ENCODE measurements at places on chromosomes 6 and 20.

DNA sequence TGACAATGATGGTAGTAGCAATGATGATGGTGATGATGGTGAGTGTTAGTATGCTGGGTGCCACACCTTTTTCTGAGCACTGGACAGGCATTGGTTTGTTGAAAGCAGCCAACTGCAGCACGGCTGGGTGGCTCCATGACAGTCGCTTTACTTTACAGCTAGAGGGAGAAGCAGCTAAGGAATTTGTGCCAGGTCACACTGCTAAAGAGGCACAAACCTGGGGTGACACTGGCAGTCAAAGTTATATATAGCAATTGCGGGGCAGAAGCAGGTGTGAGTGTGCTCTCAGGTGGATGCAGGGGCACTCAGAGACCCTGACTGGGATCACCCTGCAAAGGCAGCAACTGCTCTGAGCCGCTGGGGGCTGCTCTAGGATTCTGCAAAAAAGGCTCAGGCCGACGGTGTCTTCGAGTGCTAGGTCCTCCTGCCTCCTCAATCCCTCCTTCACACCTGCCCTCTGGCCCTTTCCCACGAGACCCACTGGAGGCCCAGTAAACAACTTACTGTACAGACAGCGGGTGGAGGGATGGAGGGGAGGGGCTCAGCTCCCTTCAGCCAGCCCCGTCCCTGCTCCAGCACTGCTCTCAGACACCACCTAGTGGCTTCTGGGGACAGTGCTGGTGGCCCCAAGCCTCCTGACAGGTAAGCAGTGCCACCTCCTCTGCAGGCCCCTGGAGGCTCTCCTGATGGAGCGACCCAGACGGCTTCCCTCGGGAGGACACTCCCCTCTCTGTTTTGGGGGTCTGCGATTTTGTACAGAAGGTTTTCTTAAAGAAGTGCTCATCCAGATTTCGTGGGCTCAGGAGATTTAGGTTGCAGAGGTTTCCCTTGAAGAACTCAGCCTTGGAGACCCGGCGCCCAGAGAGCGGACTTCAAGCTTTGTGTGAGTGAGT, 4.4 kb upstream of the RPS21 start:
- peak; percentile 85 for DNase-seq

GRCh38 chr6:122753000-122753687, 26.4 kb upstream of the FABP7 start:
- no peak for DNase-seq

- DNase-seq: peak; percentile 99
Measured at GRCh38 chr6:140062043-140063020, 687.9 kb upstream of the CITED2 start.

DNA sequence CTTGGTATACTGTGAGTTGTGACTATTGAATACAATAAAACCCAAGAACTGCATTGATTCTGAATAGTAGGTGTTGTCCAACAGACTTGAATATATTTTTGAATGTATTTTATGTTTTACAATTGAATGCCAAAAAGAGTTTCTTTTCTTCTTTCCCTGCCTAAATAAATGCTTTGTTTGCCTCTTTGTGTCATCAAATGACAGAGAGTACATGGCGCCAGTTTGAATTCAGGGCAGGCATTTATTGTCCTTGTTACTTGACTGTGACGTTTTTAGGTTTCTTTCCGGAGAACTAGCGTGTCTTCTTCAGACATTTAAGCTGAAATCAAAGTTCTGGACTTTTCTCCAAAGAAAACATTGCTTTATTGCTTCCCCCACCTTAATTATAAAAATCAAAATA, 16.6 kb downstream of the KIF3B start:
- DNase-seq: no peak

GRCh38 chr6:17492350-17492749, 99.0 kb downstream of the CAP2 start:
- no peak for DNase-seq

DNA sequence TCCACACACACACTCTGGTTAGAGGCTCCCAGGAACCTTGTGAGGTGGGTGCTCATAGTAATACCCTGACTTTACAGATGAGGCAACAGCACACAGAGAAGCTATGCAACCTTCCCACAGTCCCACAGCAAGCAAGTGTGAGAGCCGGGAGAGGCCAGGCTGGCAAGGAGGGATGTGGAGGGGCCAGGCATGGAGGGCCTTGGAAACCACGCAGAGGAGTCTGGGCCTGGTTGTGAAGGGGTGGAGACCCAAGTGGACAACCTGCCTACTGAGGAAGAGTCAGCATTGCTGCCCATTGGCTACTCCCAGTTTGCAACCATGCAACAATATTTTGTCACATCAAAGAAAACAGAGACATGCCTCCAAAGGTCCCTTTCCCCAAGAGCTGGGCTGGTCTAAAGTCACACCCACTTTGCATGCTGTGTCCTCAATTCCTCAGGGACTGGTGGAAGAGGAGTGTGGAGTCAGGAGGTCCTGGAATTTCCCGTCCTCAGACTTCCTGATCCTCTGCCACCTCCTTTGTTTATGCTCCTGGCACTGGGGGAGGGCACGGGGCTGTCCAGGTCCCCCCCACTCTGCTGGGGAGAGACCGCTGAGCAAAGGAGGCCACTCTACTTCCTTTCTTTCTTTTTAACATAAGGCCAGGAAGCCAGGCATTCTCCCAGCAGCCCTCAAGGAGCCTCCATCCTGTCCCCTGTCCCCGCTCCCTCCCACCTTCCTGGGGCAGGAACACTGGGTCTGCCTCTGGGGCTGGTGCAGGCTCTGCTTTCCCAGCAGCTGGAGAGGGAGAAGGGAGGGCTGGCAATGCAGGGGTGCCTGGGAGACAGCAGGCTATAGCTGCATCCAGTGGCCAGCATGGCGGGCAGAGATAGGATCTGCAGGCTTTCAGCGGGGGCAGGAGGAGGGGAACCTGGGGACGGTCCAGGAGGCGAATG, 68.3 kb downstream of the NOL4L start:
- DNase-seq: no peak

- DNase-seq: peak; percentile 93
Measured at GRCh38 chr6:136289327-136289578, 393 bp downstream of the BCLAF1 start.

DNA sequence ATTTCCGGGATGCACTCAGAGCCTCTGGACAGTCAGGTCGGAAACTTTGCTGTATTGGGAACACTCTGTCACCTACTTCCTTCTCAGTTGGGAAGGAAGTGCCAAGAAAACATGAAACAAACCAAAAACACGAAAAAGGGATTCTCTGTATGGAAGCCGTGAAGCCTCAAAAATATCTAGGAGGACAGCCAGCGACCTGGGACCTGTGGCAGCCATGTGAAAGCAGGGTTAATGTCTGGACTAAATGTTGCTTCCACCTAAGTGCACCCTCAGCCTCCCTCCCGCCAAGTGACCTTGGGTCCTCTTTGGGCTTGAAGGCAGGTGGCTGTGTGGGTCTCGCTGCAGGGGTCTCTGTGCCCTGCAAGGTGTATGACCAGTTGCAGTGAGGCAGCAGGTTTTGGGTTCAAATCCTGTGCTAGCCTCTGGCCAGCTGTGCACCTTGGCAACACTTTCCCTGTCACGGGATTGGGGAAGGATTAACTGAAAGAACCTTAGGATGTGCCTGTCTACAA, 851 bp downstream of the MAVS start:
- peak; percentile 13 for DNase-seq

DNA sequence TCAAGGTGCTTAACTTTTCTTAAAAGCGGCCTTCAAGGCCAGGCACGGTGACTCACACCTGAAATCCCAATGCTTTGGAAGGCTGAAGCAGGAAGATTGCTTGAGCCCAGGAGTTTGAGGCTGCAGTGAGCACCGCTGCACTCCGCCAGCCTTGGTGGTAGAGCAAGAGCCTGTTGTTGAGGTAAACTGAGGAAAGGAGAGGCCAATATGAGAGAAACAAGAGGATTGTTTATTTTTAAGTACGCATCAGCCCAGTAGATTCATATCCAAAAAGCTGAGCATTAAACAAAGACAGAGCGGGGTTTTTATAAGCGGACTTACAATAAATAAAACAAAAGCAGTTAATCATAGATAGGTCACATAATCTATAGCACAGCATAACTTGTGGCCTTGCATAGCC, 15.0 kb upstream of the GMPR start:
- no peak for DNase-seq

DNA sequence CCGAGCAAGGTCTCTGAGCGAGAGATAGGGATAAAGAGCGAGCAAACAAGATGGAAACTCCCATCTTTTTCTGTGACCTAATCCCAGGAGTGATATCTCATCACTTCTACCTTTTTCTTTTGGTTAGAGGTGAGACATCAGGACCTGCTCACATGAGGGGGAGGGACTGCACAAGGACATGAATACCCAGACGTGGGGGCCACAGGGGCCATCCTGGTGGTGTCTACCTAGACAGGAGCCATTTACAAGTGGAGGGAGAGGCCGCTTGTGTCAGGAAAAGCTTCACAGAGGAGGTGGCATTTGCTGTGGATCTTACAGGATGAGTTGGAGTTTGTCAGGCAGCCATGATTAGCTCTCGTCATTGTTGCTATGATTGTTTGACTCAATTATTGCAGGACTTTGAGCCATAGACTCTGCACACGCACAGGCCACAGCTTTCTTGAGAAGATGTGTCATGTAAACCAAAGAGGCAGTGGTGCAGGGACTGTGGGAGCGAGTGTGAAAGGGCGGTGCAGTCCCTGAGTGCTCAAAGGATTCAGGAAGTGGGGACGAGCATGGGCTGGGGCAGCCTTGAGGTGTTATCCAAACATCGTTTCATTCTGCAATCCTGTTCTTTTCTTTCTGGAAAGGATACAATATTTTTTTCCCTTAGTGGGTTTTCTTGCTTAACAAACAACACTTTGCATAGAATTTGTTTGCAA, 7.7 kb downstream of the NPEPL1 start:
- no peak for DNase-seq
